NCI-H2171 (cell line): ENCODE measurements at places on chromosomes 4 and X.

DNA sequence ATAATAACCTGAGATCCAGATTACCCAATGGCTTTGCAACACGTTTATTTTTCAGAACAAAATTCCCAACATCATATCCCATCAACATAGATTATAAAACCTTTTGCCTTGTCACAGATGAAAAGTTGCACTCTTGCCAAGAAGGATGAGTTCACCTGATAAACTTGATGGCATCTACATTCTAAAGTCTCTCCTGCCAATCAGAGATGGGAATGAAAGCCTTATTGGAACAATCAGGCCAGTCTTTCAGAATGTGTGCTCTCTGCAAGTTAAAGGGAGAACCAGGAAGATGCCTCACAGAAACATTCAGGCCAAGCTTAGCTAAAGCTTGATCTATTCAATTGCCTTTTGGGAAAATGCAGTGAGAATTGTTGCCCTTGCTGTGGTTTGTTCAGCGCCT is 1.3 kb downstream of the LPAR4 start:
- no peak for DNase-seq

- DNase-seq = no peak
Measured at GRCh38 chrX:88828011-88828410, 81.0 kb downstream of the CPXCR1 start.

DNA sequence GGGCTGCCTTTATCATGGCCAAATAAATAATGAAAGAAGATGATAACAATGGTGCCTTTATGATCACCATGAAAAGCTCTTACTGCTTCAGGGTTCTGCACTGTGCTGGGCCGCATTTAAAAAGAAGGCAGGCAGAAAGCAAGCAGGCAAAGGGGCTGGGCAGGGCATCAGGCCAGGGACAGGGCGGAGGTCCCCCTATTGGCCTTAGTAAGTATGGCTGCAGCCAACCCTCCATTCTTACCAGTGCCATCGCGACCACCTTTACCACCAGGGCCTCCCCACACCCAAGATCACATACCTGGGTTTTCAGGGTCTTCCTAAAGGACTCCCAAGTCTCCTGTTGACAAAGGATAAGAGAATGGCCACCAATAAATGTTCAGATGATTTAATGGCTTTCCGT is 38.9 kb downstream of the CNGA2 start:
- no peak for DNase-seq

DNA sequence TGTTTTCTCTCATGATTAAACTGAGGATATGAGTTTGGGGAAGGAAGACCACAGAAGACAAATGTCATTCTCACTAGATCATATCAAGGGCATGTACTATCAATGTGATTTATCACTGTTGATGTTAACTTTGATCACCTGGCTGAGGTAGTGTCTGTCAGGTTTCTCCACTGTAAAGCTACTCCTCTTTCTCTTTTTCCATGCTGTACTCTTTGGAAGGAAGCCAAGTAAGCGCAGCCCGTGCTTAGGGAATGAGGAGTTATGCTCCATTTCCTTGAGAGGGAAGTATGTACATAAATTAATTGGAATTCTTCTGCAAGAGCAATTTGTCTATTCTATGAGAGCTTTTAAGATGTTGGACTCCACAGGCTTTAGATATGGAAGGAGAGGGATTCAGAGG is 4.0 kb upstream of the KANTR start:
- DNase-seq = no peak

GRCh38 chr4:140048419-140048995 is 105.5 kb downstream of the MAML3 start:
- no peak for DNase-seq

DNA sequence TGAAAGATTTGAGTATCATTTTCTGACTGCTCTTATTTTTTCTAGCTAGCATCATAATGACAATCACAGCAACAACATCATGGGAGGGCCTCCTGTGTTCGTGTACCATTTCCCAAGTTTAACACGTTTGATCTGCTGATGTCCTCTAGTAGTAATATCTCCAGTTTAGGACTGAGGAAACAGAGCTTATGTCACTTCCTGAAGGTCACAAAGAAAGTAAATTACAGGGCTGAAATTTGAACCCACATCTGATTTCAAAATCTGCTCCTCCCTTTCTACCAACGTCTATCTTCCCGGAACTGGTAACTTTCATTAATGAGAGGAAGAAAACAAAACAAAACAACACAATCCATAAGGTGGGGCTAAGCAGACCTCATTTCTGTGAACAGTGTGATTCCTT is 302.7 kb downstream of the PACRGL start:
- no peak for DNase-seq

DNA sequence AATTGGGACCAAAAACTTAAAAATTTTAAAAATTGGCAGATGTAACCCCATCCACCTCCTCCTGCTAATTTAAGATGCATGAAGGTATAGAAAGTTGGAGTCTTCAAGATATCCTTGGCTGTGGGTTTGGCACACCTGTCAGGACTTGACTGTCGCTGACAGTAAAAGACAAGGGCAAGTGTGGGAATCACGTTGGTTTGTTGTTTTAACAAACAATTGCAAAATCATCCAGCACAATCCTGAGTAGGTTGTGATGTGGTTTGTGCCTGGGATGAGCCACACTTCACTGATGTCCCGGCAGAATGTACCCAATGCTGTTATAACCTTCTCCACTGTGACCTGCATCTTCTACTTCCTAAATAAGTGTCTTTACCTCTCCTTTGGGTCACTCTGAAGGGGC is 24.0 kb downstream of the HOPX start:
- no peak for DNase-seq

- DNase-seq = no peak
Measured at GRCh38 chrX:124239911-124240310, 92.5 kb upstream of the TEX13D start.
